ENCODE measurements at places on chromosomes 1 and 21. TPM values are rescaled to one million over a fixed set of nuclear protein-coding genes. Genes with fewer than 3 reads are reported as not detected.

GRCh38 chr1:206557636-206558473 is 50.5 kb downstream of the RASSF5 start:
- DNase-seq = no peak

GRCh38 chr21:45982758-45983648 is 1.4 kb downstream of the COL6A1 start:
- DNase-seq = peak; percentile 81

- no peak for DNase-seq
Measured at GRCh38 chr1:211547710-211548109, 31.3 kb downstream of the SLC30A1 start.

DNA sequence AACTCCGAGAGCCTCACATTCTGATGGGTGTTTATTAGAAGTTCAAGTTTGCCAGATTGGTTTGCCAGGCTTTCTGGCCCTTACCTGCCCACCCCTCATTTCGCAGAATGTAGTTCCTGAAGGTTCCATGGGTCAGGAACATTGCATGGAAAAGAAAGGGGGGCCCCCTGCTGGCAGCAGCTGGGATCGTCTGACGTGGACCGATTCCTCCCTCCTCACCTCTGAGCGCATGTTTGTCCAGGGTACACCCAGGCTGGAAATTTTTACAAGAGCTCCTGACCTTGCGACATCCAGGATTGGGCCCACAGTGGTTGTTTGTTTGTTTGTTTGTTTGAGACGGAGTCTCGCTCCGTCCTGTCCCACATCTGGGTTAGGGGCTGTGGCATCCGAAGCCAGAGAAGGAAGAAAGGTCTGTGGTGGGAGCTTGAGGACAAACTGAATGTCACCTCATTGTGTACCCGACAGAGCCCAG is 126.0 kb upstream of the TMEM51 start:
- DNase-seq = peak; percentile 90

- no peak for DNase-seq
Measured at GRCh38 chr1:43874716-43875115, 58.9 kb upstream of the ARTN start.

DNA sequence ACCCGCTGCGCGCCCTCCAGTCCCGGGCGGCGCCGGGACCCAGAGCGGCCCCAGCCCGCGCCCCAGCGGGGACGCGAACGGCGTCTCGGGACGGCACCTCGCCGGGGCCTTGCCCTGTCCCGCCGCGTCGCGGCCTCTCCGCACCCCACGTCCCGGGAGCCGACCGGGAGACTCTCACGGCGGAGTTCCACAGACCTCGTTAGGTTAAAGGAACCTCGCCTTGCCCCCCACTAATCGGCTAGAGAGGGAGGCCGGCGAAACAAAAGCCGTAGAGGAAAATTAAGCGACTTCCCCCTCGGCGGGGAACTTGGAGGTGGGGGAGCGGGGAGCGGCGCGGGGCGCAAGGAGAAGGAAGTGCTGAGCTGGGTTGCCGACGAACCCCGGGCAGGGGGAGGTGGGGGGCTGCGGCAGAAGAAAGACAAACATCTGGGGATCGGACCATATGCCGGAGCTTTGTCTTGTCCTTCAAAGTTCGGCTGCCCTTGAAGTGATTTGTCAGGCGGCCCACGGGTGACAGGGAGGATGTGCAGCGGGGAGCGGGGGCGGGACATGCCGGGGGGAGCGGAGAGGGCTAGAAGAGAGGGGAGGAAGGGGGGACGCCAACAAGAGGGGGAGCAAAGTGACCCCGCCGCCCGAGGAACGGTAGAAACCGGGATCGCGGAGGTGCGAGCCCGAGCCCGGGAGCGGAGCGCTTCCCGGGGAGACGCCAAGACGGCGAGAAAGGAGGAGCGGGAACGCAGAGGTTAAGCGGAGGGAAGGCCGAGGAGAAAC is 120.0 kb upstream of the RRP15 start:
- DNase-seq = peak; percentile 81

AIRE gene
- 0.31 TPM for total RNA-seq

PBX1 gene
- 92.6 TPM for total RNA-seq

Data from H7 (cell line).